HFFc6 (cell line): ENCODE measurements at places on chromosomes 4 and X. TPM values are rescaled to one million over a fixed set of nuclear protein-coding genes. Genes with fewer than 3 reads are reported as not detected.

DNA sequence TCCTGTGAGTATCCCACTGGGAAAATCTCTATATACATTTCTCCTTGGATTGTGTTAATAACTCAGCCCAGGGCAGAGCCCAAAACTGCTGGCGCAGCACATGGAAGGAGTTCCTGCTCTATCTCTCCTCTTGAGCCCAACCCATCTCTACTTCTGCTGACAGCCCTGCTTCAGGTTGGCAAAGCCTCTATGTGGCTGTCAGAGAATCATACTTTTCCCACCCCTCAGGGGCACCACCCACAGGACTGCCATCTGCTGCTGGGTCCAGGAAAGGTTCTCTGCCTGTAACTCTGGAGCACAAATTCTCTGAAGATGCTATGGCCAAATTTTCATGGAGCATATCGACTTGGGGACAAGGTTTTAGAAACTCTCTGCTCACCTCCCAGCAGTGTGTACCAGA is 278.5 kb upstream of the EMCN start:
- no peak for DNase-seq

Gene BEX2
- not detected in 3 replicates for total RNA-seq

Gene EGF
- 0.42 and 1.1 TPM in 2 replicates for total RNA-seq

- DNase-seq = no peak
Observed at GRCh38 chr4:11505221-11505971, 76.7 kb upstream of the HS3ST1 start.

Gene CHRDL1
- 0.71 to 2.4 TPM (median 0.73 TPM) in 3 replicates for total RNA-seq

Gene BANK1
- 0.15 to 0.30 TPM (median 0.28 TPM) in 3 replicates for total RNA-seq

DNA sequence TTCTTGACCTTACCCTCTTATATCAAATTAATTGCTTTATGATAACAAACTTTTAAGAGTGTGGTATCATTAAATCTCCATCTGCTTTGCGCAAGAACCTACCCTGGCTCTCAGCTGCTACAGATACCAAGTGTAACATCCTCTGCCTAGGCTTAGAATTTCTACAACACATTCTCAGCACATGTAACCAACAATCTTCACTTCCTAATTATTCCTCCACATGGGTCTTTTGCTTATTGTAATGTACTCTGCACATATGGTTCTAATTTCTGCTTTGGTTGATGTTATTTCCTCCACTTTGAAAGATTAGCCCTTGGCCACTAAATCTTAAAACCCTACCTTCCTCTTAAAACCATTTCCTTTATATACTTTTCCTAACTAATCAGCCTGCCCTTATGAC is 242.4 kb downstream of the ARHGAP24 start:
- peak; percentile 15 for DNase-seq

GRCh38 chr4:1309261-1310010 is 19.7 kb downstream of the MAEA start:
- DNase-seq = peak; percentile 86

DNA sequence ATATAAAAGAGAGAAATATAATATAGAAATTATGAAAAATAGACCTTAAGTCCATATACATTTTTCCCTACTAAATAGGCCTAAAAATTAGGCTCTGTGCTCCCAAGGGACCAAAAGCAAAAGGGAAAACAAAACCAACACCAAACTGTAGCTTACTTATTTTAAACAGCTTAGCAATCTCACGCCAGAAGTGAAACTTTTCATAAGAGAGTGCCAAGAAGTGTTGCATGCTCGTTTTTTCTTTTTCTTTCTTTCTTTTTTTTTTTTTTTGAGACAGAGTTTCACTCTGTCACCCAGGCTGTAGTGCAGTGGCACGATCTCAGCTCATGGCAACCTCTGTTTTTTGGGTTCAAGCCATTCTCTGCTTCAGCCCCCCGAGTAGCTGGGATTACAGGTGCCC is 250.4 kb downstream of the TMA16 start:
- DNase-seq = no peak

- no peak for DNase-seq
Observed at GRCh38 chr4:153651587-153651986, 32.5 kb upstream of the TLR2 start.

Gene GAB1
- 6.3 to 7.4 TPM (median 7.0 TPM) in 3 replicates for total RNA-seq

GRCh38 chr4:78296261-78296660 is 239.1 kb downstream of the FRAS1 start:
- no peak for DNase-seq

DNA sequence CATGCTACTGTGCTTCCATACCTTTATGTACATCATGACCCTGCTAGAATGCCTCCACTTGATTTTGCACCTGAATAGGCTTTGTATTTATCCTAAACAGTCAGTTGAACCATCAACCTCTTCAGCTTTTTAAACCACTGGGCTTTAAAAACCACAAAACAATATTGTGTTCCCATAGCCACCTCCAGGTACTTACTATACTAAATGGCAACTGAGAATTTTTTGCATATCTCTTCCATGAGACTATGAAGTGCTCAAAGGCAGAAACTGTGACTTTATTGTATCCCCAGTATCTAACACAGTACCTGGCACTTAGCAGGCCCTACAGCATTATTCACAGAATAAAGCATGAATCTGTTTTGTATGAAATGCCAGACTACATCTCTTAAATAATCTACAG is 39.7 kb downstream of the ANAPC10 start:
- no peak for DNase-seq
